BJ (cell line): ENCODE measurements at places on chromosomes 6 and 20.

GRCh38 chr6:80488190-80488589 is 381.7 kb downstream of the BCKDHB start:
- no peak for DNase-seq

DNA sequence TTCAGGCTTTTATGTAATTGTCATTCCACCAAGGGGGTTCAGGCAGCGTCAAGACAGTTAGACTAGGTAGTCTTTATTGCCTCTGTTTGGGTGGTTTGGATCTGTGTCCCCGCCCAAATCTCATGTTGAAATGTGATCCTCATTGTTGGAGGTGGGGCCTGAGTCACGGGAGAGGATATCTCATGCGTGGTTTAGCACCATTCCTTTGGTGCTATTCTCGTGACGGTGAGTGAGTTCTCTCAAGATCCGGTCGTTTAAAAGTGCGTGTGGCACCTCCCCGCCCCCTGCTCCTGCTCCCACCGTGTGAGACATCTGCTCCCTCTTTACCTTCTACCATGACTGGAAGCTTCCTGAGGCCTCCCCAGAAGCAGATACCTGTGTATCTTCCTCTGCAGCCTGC is 51.3 kb upstream of the FOXC1 start:
- DNase-seq: no peak

- no peak for DNase-seq
These were observed 67.2 kb downstream of the RPP40 start for GRCh38 chr6:4936681-4937041.

- DNase-seq: no peak
These were observed 186.9 kb upstream of the SLC24A3 start for GRCh38 chr20:19025430-19026120.

DNA sequence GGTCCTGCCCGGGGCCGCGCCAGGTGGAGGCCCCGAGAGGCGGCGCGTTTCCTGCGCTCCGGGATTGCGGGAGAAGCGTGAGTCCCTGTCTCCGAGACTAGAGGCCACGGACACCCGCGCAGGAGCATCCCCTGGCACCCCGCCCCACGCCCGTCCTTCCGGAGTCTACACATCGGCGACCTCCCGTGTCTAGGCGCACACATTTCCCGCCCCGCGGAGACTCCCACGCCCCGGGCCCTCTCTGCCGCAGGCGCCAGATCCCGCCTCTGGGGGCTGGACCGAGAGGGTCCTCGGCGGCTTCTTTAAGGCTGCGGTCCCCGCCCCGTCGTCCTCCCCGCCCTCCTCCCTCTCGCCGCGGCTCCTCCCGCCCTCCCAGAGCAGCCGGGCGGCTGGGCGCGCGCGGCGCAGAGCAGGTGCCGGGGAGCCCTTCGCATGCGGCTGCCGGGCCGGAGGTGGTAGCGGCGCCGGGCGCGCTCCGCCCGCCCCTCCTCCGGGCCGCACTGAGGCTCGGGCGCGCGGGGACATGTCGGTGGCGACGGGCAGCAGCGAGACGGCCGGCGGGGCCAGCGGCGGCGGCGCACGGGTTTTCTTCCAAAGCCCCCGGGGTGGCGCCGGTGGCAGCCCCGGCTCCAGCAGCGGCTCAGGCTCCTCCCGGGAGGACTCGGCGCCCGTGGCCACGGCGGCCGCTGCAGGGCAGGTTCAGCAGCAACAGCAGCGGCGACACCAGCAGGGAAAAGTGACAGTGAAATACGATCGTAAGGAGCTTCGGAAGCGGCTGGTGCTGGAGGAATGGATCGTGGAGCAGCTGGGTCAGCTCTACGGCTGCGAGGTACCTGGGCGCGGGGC is at the start of gene PPP1R14C:
Gene PPP1R14C (plus strand): TSS at position 375 of the 846 bp plus-strand sequence. CDS start 149 bp downstream, at position 524.
- no peak for DNase-seq

DNA sequence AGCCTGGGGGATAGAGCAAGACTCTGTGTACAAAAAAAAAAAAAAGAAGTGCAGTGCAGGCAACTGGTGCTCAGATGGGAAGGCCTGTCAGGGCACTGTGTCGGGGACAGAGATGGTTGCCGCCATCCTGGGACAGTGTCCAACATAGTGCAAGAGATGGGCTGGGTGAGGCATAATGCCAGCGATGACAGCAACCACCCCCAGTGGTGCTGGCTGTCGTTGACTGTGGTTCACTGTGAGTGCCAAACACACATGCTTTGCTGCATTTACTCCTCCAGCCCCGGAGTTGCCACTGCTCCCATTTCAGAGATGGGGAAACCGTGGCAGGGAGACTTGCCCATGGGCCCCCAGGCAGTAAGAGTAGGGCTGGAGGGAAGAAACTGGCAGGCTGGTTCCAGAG is 5.2 kb upstream of the C20orf203 start:
- no peak for DNase-seq
